ENCODE measurements at places on chromosomes 16 and 17.

DNA sequence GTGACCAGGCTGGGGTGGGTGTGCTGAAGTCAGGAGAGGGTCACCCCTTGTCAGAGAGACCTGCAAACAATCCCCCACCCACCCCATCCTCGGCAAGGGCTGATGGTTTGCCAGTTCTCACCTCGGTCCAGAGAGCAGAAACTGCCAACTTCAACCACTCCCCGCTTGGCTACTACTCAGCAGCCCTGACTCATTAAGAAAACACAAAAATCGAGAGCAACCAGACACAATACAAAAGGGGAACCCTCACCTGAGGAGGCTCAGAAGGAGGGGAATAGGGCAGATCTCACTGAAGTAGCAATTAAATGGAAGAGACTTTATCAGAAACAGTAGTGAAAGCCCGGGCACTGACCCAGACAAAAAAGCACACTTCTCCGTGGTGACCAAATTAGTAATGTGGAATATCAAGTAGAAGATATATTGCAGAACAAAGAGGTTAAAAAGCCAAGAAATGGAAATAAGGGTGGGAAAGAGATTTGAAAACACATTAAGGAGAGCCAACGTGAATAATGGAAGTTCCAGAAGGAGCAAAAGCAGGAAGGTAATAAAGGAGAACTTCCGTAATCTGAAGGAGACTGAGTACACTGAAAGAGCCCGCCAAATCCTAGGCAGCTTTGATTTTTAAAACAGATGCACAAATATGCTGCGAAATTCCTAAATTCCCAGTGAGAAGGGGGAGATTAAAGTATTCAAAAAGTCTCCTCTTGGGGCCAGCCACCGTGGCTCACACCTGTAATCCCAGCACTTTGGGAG lies 23.6 kb downstream of the CENPV start:
- peak; percentile 97 for ATAC-seq

DNA sequence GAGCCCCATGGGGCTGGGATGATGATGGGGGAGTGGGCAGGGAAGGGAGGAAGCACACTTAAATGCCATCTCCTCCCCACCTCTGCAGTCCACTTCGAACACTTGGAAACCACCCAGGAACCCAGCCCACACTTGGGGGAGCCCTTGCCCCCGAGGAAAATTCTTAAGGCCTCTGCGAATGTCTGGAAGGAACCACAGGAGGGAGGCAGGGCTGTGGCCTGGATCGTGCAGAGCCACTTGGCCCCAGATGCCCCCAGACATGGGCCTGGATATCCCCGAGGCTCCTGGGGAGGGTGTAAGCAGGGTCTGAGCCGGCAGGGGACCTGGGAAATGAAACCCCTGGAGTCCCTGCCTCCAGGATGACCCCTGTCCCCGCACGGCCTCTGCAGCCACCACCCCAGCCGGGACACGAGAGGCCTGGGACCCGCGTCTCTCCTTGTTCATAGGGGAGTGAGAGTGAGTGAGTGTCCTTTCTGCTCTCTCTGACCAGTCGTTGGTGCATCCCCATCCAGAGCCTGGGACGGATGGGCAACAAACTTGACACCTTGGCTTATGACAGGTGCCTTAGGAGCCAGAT lies 11.8 kb upstream of the MTSS2 start:
- ATAC-seq = no peak

DNA sequence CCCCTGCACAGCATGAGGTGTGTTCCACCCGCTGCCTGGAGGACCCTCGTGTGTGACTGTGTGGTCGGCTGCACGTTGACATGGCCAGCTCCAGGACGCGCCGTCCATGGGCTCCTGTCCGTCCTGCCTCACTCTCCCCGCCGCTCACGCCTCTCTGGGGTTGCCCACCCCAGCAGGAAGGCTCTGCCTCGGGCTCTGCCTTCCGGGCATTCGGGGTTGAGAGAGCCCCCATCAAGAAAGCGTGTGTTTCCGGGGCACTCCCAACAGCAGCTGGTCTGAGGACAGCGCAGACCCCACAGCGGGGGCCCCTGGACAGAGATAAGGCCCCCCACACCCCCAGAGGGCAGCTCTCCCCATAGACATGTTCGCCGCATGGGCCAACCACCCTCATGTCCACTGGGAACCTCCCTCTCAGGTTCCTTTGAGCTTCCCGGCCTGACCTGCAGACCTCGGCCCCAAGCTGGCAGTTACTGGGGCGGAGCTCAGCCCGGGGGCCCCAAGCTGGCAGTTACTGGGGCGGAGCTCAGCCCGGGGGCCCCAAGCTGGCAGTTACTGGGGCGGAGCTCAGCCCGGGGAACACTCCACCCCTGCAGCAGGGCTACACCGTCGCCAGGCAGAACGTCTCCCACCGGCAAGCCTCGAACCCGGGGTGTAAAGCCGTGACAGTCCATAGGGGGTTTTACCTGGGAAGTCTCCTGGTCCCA lies 8.4 kb upstream of the PIEZO1 start:
- ATAC-seq = no peak

GRCh38 chr17:58248955-58249269 lies 10.5 kb downstream of the LPO start:
- ATAC-seq = no peak

GRCh38 chr17:50699410-50699809 lies 8.3 kb downstream of the ANKRD40 start:
- no peak for ATAC-seq

DNA sequence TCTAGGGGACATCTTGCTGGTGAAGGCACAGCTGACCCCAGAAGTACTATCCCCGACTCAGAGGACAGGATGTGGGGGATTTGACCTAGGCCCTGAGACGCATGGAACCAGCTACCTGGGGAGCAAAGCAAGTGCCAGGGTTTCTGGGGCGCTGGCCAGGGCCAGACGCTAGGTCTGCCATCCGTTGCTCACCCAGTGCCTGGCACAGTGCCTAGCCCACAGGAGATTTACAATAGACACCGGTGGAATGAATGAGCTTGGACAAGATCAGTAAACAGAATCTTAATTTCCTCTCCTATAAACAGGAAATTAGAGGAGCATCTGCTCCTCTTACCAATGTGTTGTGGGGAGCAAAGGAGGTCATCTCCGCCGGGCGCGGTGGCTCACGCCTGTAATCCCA lies 5.0 kb downstream of the RPRML start:
- ATAC-seq = no peak

GRCh38 chr16:6407596-6407995 lies 925.0 kb upstream of the RBFOX1 start:
- ATAC-seq = no peak

- ATAC-seq = no peak
Observed at GRCh38 chr16:87626905-87627304, 24.6 kb downstream of the JPH3 start.

GRCh38 chr17:35841505-35841904 lies 27.2 kb downstream of the HEATR9 start:
- no peak for ATAC-seq

DNA sequence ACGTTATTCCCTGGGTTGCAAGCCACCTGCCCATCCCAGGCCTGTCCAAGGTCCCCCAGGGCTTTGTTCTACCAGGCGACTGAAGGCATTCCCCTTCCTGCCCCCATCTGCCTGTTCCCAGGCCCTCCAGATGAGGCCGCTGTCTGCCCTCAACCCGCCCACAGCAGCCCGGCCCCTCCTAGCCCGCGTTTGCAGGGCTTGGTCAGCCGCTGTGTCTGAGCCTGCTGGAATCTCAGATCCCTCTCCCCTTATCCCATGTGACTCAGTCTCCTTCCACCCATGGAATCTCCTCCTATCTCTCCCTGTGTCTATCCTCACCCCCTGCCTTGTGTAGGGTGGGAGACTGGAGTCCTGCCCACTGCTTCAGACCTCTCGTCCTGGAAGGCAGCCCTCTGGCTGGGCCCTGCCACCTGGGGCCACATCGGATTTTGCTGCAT lies 186.0 kb upstream of the TNRC6C start:
- peak; percentile 79 for ATAC-seq

GRCh38 chr16:82623241-82623640 lies 3.5 kb upstream of the CDH13 start:
- no peak for ATAC-seq

GRCh38 chr16:1398351-1398750 lies 16.2 kb downstream of the UNKL start:
- ATAC-seq = no peak

GRCh38 chr16:87918338-87918737 lies 18.0 kb downstream of the CA5A start:
- no peak for ATAC-seq

- no peak for ATAC-seq
Observed at GRCh38 chr16:54000361-54000760, 286.2 kb downstream of the IRX3 start.

DNA sequence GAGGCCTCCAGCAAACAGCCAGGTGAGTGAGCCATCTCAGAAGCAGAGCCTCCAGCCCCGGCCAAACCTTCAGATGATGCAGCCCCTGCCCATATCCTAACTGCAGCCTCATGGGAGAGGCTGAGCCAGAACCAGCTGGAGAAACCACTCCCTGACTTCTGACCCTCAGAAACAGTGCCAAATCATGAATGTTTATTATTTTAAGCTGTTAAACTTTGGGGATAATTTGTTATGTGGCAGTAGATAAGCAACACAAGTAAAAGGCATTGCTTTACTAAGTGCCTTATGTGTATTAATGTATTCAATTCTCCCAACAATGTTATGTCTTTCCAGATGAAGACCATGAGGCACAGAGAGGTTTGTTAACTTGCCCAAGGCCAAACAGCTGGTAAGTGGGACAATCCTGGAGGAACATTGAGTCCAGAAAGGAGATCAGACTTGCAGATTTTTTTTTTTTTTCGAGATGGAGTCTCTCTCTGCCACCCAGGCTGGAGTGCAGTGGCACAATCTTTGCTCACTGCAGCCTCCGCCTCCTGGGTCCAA lies 59.6 kb downstream of the SOCS1 start:
- no peak for ATAC-seq

DNA sequence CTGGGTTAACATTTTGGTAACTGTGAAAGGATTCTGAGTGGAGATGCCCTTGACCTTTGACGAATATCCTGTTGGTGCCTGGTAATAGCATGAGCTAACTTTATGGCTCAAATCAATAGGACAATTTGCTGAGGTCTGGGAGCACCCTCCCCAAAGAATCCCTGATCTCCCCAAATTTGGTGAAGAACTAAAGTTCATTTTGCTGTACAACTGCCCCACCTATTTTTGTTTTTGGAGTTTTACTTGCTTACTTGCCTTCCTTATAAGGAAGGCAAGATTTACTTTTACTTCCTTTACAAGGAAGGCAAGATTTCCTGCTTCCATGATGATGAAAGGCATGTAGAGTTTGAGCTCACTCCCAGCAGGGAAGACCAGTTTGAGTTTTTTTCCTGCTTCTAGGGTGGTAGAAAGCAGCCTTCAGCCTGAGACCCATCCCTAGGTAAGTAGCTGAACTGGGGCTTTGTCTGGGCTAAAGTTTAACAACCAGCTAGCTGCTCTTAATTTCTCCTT lies 2.8 kb downstream of the KRTAP4-9 start:
- no peak for ATAC-seq

DNA sequence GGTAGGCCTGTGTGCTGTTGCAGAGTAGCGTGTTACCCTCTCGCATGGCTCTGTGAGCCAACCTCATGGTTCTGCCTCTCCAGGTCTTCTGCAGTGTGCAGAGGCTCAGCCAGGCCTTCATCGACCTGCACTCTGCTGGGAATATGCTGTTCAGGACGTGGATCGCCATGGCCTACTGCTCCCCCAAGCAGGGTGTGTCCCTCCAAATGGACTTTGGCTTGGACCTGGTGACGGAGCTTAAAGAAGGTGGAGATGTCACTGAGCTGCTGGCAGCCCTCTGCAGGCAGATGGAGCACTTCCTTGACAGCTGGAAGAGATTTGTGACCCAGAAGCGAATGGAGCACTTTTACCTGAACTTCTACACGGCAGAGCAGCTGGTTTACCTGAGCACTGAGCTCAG lies 75.8 kb upstream of the ENDOV start:
- ATAC-seq = no peak

- ATAC-seq = no peak
Observed at GRCh38 chr17:68094481-68095078, 59.0 kb downstream of the KPNA2 start.

GRCh38 chr16:22736791-22737190 lies 77.2 kb upstream of the HS3ST2 start:
- ATAC-seq = no peak

DNA sequence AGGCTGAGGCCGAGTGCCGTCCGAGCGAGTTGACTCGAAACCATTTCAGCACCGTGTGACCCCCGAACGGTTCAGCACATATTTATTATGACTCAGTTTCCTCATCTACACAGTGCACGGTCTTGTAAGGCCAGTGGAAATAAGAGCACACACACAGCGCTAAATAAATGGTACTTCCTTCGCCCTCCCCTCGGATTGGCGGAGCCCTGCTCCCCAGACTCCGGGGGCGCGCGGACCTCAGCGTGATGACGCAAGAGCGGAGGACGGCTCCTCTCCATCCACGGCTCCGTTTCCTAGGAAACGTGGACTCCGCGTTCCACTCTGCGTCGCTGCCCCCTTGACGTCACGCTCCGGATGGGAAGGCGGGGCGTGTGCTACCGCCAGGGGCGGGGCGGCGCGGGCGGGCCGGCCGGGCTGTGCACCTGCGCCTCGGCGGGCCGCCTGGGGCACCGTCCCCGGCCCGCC lies at the start of gene PARD6A:
Gene PARD6A, plus strand, starts transcription at position 397 of the 465 bp plus-strand sequence. CDS start 79 bp downstream, outside the sequence.
- peak; percentile 93 for ATAC-seq

- ATAC-seq = peak; percentile 76
Observed at GRCh38 chr17:3693829-3694231, 2.1 kb downstream of the P2RX5 start.

DNA sequence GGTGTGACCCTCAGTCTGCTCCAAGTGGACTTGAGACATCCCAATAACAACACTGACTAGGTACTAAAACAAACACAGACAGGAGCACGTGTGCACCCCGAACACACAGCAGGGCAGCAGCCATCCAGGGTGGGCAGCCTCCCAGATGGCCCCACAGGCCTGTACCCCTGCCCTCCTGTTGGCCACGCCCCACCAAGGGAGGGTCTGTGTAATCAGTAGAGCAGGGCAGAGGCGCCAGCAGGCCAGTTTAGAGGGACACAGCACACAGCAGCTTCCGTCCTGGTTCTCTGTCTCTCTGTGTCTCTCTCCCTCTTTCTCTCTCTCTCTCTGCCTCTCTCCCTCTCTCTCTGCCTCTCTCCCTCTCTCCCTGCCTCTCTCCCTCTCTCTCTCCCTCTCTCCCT lies 21.4 kb downstream of the ACTG1 start:
- ATAC-seq = no peak

GRCh38 chr17:76670020-76670717 lies 26.6 kb upstream of the ST6GALNAC1 start:
- ATAC-seq = no peak

GRCh38 chr17:63247706-63248105 lies 198.4 kb downstream of the CYB561 start:
- ATAC-seq = no peak
